ENCODE measurements at places on chromosomes 11 and 22.
A peak's percentile ranks its signal among the peaks of the same experiment; 100 is the strongest.

GRCh38 chr11:90476442-90477007 is 253.7 kb upstream of the CHORDC1 start:
- peak; percentile 28 for DNase-seq

- DNase-seq, result no peak
Observed at GRCh38 chr11:73404048-73404447, 27.8 kb downstream of the RELT start.

- no peak for DNase-seq
Observed at GRCh38 chr11:113562981-113563461, 87.8 kb upstream of the DRD2 start.

DNA sequence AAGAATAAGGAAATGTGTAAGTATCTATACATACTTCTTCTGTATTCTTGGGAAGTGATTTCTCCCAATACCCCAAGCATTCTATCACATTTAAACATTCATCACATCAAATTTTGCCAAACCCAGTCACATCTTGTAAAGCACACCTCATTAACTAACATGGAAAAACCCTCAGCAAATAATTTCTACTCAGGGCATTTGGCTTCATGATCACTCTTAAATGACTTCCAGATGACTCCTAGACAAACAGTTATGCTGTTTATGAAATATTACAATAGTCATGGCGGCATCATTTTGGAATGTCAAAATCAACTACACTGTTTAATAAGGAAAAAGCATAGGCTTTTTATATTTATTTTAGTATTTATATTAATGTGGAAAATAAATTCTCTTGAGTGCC is 47.3 kb upstream of the CCDC34 start:
- DNase-seq, result no peak

GRCh38 chr11:91124363-91124762 is 901.5 kb upstream of the CHORDC1 start:
- DNase-seq, result no peak

DNA sequence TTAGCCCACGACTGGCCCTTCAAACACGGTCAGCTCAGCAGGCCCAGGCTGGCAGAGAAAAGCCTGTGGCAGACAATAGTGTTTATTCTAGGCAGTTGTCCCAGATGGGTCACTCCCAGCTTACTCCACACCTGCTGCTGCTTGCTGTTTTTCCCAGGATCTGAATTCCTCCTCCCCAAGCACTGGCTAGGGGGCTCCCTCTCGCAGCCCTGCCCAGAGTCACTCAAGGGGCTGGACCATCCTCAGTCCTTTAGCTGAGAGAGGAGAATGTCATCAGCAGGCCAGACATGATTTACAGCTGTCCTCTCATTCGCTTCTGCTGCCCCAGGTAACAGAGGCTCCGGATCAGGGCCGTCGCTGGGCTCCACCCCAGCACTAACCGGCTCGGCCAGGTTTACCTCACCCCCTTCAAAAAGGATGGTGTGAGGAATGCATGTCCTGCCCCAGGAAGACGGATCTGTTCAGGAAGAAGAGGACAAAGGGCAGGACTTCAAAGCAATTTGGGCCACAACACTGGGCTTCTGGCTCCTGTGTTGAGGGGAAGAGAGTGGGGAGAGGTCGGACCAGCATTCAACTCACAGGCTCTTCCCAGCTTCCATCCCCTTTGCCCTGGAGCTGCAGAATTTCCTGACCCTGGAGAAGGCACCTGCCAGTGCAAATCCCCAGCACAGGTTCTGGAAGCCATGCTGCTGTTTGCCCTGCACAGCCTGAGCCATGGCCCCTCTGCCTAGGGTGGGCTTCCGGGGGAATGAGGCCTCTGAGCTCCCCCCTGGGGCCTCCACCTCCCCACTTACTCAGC is 59.7 kb upstream of the BARX2 start:
- no peak for DNase-seq

GRCh38 chr11:116126562-116126961 is 622.3 kb upstream of the CADM1 start:
- no peak for DNase-seq

- DNase-seq, result no peak
Observed at GRCh38 chr22:24339452-24339747, 68.8 kb downstream of the SPECC1L start.

GRCh38 chr11:116835042-116835772 is 2.2 kb downstream of the APOA1 start:
- DNase-seq, result no peak

GRCh38 chr22:22228921-22229320 is 15.7 kb upstream of the VPREB1 start:
- DNase-seq, result no peak

- no peak for DNase-seq
Observed at GRCh38 chr11:134244593-134244992, 8.6 kb downstream of the THYN1 start.

- no peak for DNase-seq
Observed at GRCh38 chr11:9176550-9176949, 85.2 kb upstream of the SCUBE2 start.

DNA sequence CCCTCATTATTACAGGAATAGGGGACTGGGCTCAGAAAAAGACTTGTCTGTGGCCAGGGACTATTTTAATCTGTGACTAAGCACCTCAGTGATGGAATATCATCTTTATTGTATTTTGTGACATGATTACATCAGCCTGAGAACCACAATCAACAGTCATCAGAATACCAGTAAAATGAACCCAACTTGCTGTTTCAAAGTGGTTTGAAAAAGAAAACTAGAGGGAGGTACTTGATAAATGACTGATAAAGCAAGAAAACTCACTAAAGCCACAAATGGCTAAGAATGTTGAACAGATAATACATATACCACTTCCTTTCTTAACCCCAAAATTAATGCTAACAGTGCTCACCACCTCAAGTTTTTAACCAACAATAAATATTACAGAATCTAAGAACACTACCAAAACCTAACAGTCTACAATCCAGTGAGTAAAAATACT is 155.7 kb downstream of the ATG16L2 start:
- DNase-seq, result no peak

GRCh38 chr11:96337541-96338431 is 5.2 kb downstream of the MAML2 start:
- no peak for DNase-seq

Measured in renal cortex interstitium (tissue), 15 donors.